ENCODE measurements at places on chromosomes 3 and 15.

GRCh38 chr15:25987638-25988037 is 124.5 kb upstream of the ATP10A start:
- DNase-seq: no peak

- no peak for DNase-seq
Observed at GRCh38 chr3:152443212-152444023, 174.7 kb downstream of the MBNL1 start.

GRCh38 chr3:190125436-190126068 is 4.9 kb upstream of the P3H2 start:
- no peak for DNase-seq

DNA sequence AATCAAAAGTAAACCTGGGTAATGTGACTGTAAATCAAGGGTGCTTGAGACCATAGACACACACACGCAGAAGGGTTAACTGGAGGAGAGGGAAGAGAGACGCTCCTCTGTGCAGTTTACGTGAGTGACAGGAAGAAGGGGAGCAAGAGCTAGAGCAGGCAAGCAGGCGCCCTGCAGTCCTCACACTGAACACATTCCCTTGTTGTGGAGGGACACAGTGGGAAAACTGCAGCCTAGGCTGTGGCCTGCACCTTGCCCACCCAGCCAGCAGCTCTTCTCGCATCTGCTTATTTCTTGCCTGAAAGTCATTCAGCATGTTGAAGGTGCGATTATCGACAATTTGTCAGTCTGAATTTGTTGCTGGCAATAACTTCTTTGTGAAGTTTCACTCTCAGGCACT is 24.2 kb downstream of the SOX2 start:
- no peak for DNase-seq

DNA sequence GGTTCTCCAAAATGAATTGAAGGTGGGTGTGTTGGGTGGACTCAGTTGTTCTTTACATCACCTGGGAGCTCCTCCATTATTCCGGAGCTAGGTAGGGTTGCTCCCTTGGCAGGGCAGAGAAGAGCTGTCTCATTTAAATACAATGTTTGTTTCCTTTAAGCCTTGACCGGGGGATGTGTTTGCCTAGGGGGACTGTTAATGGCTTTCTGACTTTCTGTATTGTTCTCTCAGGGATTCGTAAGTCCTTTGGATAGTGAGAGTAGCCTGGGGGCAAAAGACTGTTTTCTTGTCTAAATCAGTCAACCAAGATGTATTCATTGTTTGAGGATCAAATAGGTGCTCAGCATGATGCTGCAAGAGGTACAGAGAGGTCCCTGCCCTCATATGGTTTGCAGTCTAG is 71.1 kb downstream of the CDAN1 start:
- DNase-seq: no peak

- DNase-seq: no peak
Observed at GRCh38 chr15:33074212-33074611, 120.3 kb downstream of the FMN1 start.

DNA sequence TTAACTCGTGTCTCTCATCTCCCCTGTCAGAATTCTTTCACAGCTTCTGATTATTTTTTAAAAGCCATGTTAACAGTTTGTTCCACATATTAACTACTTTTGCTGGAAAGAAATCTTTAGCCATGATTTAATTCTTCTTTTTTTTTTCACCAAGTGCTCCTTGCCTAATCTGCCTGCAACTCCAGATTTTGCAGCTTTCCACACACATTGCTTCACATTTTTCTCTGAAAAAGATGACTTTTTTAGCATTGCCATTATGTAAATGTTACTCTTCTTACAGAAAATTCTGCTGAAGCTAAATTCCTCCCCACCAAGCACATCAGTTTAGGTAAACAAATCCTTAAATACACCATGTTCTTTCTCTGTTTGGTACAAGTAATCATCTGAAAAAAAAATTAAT is 23.4 kb upstream of the PPARG start:
- no peak for DNase-seq

GRCh38 chr15:68310804-68311463 is 33.4 kb downstream of the FEM1B start:
- DNase-seq: no peak

Measured in fibroblast of skin of abdomen (primary cell).